ENCODE measurements at places on chromosomes 11 and 22. TPM values are rescaled to one million over a fixed set of nuclear protein-coding genes. Genes with fewer than 3 reads are reported as not detected.

DNA sequence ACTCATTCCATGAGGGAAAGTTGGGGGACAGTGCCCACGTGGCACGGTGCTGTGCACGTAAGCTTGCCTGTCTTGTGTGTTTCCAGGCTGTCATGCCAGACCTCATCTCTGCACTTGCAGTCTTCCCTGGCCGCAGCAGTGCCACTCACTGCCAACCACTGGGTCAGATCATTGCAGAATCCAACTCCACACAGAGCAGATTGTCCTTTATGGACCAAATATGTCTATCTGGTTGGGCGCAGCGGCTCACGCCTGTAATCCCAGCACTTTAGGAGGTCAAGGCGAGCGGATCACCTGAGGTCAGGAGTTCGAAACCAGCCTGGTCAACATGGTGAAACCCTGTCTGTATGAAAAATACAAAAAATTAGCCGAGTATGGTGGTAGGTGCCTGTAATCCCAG lies 4.4 kb upstream of the PPARA start:
- DNase-seq: no peak

- no peak for DNase-seq
Measured at GRCh38 chr11:112200252-112200651, 24.9 kb downstream of the BCO2 start.

The CASP5 gene
- total RNA-seq: not detected

GRCh38 chr11:72081821-72082453 lies 1.3 kb downstream of the LRRC51 start:
- DNase-seq: no peak

DNA sequence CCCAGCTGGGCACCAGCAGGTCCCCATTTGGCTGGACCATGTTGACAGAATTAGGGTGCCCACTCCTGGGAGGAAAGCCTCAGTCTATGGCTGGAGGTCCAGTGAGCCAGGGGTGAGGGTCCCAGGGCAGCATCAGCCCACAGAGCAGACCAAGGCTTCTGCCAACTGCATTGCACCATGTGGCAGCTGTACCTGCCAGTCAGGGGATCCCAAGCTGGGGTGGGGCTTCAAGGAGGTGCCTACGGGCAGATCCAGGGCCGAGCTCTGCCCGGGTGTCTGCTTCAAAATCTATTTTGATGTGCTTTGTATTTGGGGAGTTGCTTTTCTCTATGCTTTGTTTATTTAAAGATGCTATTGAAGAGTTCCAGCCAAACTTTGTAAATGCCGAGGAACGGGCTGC lies 10.4 kb downstream of the GP1BB start:
- DNase-seq: no peak

GRCh38 chr22:43628250-43628649 lies 183.9 kb downstream of the EFCAB6 start:
- no peak for DNase-seq

DNA sequence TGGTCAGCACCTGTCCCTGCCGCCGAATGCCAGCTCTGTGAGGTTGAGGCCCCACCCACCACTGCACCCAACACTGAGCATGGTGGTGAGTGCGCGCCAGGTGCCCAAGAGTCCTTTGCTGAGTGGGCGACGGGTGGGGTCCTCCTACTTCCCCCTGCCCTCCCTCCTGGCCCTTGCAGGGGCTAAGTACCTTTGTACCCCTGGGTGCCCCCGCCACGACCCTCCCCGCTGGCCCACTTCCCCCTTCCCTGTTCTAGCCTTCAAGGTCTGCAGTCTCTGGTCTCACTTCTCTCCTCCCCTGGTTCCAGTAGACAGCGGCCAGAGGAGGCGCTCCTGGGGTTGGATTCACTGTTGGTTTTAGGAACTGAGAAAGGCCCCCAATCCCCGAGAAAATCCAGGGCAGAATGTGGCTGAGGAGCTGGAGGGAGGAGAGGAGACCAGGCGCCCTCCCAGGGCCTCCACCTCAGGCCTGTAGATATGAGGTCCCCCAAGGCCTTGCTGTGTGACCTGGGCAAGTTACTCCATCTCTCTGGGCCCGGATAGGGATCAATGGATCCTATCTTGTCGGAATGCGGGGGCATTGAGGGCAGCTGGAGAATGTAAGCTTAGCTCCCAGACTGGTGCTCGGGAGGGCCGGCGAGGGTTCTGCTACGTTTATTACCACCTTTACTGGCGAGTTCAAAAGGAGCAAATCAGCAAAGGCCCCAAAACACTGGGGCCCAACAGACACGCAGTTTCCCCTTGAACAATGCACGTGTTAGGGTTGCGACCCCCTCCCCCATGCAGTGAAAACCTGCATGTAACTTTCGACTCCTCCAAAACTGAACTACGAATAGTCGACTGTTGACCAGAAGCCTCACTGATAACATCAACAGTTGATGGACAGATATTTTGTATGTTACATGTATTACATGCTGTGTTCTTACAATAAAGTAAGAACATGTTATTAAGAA lies 31.9 kb upstream of the SMIM38 start:
- DNase-seq: no peak

All from activated B cell treated with CpG ODN at 0.5 μM for 24 hours (primary cell).